ENCODE measurements at places on chromosomes 7 and 10.

- DNase-seq, result no peak
These were observed 331.9 kb upstream of the NUPR2 start for GRCh38 chr7:56447864-56448693.

DNA sequence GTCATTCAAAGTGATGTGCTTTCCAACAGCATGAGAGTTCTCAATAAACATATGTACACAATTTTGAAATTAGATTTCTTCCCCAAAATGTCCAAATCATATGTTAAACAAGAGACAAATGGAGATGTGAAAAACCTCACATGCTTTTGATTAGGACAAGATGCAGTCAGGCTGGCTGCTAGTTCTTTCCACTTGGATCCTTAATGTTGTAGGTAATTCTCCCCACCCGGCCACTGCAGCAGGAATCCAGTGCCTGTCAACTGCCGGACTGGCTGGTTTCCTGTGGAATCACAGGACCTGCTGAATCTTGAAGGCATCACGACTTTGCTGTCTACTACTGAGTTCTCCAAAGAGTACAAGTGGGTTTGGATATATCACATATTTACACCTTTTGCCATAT lies 138.6 kb upstream of the AKR1E2 start:
- DNase-seq, result no peak

DNA sequence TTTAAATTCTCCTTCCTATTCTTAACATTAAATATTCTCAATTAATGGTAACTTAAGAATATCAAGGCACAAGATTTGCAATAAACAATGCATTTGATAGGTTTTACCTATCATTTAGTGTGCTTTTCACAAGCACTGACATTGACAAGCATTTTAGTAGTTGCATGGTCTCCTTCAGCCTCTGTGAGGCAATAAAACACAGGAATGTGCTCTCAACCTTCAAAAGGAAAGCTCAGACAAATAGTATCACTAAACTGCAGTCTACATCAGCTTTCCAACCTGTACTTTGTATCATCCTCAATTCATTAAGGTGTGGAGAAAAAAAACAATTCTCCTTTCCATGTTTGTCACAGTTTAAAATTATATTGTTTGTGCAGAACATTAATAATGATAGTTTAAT lies 51.1 kb upstream of the TSPAN13 start:
- DNase-seq, result no peak

DNA sequence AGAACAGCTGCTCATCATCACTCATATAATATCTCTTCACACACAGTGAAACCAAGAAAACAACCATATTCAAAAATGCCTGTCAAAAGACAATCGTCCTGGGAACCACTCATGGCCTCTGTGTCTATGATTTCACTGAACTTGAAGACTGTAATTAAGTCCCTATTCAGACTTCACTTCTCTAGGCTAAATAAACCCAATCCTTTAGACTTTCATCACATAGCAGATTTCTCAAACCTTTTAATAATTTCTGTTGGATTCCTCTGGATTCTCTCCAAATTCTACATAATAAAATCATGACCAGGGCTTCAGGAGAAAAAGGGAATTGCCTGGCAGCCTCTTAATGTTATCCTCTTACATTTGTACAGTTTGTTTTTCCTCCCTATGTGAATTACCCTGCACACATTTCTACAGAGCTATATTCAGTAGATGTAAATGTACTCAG lies 201.1 kb downstream of the LRRN3 start:
- no peak for DNase-seq

DNA sequence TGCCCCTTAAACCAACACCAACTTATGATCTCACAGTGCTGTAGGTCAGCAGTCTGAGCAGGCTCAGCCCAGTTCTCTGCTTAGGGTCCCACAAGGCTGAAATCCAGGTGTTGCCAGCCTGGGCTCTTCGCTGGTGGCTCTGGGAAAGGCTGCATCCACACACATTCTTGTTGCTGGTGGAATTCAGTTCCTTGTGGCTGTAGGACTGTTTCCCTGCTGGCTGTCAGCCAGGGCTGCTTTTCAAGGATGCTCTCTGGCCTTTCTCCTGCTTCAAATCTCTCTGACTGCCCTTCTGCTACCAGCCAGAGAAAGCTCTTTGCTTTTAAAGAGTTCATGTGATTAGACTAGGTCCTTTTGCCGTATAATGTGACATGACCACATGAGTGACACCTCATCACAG lies 15.3 kb downstream of the POLL start:
- no peak for DNase-seq

DNA sequence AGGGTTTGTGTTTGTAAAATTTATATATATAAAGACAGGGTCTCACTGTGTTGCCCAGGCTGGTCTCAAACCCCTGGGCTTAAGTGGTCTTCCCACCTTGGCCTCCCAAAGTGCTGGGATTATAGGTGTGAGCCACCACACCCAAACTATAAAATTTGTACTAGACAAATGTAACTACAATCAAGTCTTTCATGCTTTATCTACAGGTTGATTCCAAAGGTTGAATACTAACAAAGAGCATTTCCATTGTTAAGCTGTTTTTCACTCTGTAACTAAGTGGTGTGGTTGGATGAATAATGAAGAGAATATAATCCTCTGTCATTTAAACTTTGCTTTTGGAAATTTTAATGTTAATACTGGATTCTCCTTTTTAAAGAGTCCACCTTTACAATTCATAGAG lies 22.5 kb downstream of the WDR37 start:
- DNase-seq, result no peak

DNA sequence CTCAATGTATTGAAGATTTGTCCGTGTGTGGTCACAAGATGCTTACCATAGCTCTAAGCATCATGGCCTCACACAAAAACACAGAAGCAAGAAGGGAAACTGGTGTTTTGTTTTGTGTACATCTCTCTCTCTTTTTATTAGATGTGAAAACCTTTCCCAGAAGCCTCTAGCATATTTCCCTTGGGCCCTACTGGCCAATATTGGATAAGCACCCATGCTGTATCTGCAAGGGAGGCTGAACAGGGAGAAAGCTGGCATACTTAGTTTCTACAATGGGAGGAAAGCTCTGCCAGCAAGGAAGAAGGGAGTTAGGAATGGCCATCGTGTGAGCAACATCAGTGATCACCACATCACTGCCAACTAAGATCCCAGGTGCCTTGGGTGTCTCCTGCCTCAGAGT lies 9.6 kb upstream of the NAMPT start:
- DNase-seq, result no peak

DNA sequence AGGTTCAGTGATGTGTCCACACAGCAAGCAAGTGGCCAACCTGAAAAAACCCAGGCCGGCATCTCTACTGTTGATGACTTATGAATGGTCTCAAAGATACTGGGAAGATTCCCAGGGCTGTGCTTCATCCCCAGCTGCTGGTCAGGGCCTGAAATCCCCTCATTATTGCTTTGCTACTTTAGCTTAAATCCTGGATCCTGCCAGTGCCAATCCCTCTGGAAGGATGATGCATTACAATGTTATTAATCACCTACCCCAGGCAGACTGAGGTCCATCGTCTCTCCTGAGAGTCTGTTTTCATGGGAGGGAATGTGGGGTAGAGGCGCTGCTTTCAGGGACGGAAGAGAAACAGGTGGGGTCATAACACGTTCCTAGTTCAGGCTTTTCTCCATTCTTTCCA lies 371.6 kb downstream of the RPS24 start:
- no peak for DNase-seq

DNA sequence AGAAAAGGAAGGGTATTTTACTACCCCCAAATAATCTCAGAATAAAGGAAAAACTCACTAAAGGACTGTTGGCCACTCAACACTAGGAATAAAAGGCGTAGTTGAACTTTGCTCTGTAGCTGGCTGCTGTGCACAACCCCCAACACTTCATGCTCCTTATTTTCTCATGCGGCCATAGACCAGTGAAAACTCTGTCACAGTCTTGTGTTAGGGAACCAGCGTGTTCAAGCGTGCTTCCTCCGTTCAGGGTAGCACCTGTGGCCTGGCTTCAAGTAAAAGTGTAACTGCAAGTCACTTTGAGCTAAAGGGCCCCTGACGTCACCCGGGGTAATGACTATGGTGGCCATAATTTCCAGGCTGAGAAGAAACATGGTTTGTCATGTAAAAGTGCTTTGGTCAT lies 27.0 kb downstream of the BLNK start:
- no peak for DNase-seq

- DNase-seq, result no peak
These were observed 32.0 kb downstream of the GRID1 start for GRCh38 chr10:86334488-86335085.

DNA sequence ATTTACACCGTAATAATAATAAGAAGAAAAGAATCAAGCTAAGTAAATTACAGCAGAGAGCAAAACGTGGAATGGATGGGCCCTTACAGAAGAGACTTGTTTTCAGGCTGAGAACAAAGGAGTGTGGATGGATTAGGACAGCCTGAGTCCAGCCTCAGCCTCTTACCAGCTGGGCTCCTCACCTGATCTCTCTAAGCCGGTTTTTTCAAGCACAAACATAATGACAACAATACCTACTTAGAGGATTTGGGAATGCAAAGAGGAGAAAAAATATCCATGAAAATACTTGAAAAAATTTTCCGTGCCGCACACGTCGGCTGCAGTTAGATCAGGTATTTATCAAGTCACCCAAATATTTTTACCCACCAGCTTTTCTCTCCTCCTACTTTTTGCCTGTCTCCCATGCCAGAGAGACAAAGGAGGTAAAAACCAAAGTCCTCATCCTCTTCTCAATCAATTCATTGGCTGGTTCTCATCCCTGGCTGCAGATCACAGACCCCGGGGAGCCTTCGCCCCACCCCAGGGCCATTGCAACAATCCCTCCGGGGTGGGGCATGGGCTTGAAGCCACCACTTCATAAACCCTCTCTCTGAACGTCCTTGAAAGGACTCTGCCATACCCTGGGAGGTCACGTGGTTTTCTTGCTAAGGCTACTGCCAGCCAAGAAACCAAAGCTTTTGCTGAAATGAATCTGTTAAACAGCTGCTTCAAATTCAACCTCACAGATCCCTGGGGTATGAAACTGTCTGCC lies 29.7 kb upstream of the GTF2I start:
- no peak for DNase-seq

GRCh38 chr10:10612151-10612550 lies 405.5 kb upstream of the CELF2 start:
- DNase-seq, result no peak

- no peak for DNase-seq
These were observed 98.6 kb downstream of the DNAJC1 start for GRCh38 chr10:21904930-21905329.

DNA sequence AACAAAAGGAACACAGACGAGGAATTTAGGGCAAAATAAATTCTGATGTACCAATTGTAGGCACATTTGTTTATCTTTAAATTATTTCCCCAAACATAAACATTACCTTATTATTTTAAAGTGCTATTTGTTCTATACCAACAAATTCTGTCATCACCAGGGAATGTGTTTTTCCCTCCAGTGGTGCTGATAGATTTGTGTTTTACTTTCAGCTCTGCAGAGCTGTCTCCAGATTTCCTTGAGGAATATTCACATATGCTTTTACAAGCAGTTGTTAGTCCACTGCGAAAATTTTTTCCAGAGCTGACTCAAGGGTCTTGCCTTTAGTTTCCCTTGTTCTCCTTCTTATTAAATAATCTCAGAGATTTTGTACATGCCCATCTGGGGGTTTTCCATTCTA lies 362.8 kb downstream of the PHF14 start:
- no peak for DNase-seq

- DNase-seq, result no peak
These were observed 125.4 kb upstream of the BET1 start for GRCh38 chr7:94129443-94130140.

- DNase-seq, result no peak
These were observed 149.7 kb downstream of the FRMD4A start for GRCh38 chr10:14180911-14181566.

GRCh38 chr10:82914655-82915136 lies 1039.7 kb downstream of the NRG3 start:
- no peak for DNase-seq

- no peak for DNase-seq
These were observed 58.2 kb downstream of the DIP2C start for GRCh38 chr10:631266-631665.

DNA sequence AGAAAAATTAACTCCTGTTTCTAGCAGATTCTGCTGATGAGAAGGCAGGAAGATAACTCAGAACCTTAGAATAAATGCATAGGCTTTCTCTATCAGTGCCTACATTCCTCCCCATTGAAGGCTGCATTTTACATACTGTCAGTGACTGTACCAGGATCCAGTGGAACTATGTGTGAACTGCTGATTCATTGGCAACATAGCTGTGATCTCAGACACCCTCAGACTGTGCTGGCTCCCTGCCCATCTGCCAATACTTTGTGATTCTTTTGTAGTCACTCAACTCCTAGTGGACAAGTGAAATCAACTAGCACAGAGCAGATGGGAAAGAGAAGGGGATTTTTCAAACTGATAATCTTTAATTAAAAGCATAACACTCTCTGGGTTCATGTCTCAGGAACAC lies 375.8 kb downstream of the MDFIC start:
- DNase-seq, result no peak

- no peak for DNase-seq
These were observed 91.1 kb upstream of the ARHGAP21 start for GRCh38 chr10:24814568-24815313.

- peak; percentile 39 for DNase-seq
These were observed 27.7 kb downstream of the BTBD16 start for GRCh38 chr10:122298598-122299301.

DNA sequence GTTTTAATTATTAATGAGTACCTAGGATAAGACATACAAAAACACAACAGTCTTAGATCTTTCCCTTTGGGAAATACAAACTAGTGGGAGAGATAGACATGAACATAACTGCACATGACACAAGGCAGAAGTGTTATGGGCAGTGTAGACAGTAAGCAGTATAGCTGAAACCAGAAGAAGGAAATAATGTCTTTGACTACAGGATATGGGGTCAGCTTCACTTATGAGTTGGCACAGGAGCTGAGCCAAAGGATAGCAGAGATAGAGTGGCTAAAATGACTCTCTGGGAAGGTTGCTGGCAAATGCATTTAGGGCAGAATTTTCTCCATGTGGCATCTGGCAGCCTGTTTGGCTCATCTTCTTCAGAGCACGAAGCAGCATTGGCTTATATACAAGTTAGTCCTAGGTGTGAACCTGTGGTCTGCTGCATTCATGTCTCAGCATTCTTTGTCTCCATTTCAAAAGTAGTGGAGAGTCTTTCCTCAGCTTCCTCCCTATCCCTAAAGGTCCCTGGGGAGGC lies 60.3 kb upstream of the FEZF1 start:
- DNase-seq, result no peak

DNA sequence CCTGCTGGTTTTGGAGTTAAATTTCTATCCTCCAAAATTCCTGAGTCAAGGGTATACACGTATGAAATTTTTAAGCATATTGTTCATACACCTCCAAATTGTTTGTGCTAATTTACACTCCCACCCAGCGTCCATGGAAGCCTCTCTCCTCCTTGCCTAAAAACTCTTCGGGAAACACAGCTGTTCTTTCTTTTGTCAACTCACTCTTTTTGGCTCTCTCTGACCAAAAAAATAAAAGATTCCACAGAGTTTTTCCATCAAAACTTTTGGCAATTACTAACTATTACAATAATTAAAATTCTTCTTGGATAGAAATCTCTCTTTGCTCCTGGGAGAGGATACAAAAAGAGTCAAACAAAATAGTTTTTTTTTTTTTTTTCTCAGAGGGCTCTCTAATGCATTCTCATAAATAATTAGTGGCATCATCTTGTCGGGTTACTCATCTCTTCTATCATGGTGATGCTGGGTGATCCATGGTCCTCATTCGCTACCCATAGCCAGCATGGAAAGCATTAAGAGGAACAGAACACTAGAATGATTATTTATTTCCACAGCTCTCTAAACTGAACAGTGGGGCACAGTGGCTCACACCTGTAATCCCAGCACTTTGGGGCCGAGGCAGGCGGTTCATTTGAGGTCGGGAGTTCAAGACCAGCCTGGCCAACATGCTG lies 310.7 kb downstream of the SFMBT2 start:
- no peak for DNase-seq

Measured in activated CD8-positive, alpha-beta memory T cell treated with anti-CD3 and anti-CD28 coated beads for 1 hour (primary cell).